H1 (cell line): ENCODE measurements at places on chromosomes 2 and 18. TPM values are rescaled to one million over a fixed set of nuclear protein-coding genes. Genes with fewer than 3 reads are reported as not detected.

DNA sequence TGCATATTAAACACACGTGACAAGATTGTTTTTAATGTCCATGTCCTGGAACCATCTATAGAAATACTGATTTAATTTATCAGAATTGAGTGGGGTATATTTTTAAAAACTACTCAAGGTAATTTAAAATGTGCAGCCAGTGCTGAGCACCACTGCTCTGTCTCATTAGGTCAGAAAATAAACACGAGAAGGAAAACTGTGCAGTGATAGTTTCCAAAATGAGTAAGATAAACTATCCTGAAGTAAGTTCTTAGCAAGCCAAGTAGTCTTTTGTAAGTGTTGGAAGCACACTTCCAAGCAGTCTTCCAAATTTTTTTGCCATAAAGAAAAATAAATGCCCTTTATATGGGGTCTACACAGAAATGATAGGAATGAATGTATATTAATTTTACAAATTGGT is 93.8 kb upstream of the DNAJC10 start:
- DNase-seq = no peak

DNA sequence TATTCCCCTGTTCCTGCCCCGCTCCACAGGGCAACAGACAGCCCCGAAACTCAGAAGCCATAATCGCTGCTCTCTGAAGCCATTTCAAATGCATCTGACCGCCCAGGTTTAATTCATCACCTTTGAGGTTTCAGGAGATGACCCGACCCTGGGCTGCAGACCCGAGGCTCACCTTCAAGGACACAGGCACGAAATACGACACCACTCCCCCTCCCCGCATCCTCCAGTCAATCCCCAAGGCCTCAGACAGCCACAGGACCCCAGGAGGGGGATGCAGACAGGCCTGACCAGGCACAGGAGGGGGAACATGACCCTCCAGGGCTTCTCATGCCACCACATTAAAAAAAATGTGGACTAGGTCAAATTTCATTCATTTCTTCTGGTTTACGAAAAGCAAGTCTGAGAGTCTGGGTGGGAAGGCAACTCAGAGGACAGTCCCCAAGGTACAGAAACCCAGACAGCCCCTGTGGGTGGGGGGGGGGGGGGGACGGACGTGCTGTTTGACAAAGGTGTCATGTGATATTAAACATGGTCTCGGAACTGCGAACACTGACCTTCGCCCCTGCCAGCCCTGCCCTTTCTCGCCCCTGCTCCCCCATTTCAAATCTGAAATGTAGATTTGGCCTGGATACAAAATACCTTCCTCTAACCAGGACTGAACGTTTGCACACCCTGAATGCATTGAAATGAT is 142.9 kb downstream of the BCL11A start:
- DNase-seq = no peak

- DNase-seq = no peak
Observed at GRCh38 chr2:184611361-184612085, 13.2 kb downstream of the ZNF804A start.

DNA sequence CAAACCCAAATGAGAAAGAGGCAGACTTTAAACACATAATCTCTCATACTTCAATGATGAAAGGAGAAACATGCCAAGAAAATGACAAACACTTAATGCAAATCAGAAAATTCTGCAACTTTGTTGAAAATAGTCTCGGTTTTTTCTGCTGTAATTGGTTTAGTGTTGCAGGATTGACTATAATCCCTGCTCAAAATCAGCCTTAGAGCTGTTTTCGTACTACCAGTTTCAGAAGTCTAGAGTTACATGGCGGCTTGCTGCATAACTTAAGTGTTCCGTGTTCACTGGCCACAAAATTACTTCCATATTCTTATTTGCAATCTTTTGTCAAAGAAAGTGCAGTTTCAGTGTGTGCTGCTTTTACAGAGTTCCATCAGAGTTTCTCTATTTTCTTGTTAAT is 48.9 kb upstream of the ITGAV start:
- DNase-seq = no peak

DNA sequence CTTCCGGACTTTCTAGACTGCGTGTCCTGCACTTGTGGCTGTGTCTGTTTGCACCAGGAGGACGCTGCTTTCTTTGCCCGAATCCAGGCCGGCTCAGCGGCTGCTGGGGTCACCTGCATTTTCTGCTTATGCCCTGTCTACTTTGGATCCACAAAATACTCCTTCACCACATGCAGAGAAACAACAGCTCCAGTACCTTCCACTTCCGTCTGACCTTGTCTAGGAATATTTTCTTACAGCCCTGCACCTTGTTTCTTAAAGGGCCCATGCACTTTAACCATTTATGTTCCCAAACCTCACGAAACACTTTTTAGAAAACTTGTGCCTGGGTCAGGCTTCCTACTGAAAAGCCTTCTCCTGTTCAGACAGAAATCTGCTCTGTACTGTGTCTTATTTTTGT is 129.4 kb upstream of the NCK2 start:
- DNase-seq = no peak

GRCh38 chr18:30328839-30329238 is 713.7 kb downstream of the DSC3 start:
- DNase-seq = no peak

- no peak for DNase-seq
Observed at GRCh38 chr2:45616658-45617411, 5.8 kb upstream of the SRBD1 start.

DNA sequence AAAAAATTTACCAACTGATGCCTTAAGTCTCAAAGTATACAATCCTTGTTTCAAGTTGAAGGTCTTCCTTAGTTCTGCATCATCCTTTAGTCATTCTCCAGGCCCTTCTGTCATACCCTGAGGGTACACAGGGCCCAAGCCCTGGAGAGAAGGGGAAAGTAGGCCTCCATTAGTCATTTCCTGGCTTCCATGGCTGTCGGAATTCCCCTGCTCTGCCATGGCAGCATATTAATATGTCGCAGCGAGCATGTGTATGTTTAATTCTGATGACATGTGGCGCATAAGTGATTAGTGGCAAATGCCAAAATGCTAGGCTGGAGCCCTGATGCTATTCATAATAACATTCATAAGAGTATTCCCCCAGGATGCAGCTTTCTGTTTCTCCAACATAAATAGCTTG is 22.1 kb downstream of the GPR39 start:
- DNase-seq = no peak

- no peak for DNase-seq
Observed at GRCh38 chr2:236823041-236823629, 253.5 kb downstream of the ACKR3 start.

DNA sequence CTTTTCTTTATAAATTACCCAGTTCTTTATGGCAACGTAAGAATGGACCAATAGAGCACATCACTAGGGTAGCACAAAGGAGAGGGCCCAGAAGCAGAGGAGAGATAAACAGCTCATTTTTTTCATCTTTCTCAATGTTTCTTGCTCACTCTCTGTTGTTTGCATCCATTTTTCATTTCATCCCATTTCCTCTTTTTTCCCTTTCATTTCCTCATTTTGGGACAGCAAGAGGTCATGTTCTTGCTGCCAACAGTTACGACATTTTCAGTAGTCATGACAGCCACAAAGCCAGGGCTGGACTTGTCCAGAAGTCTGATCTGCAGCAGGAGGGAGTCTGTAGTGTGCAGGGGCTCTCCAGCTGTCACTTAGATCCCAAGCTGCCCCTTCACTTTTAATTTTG is 52.7 kb upstream of the CYP1B1 start:
- DNase-seq = no peak

- DNase-seq = no peak
Observed at GRCh38 chr2:101430156-101430555, 42.9 kb upstream of the CREG2 start.

GRCh38 chr2:189477756-189478155 is 36.5 kb downstream of the WDR75 start:
- no peak for DNase-seq

- no peak for DNase-seq
Observed at GRCh38 chr2:220767591-220768255, 804.4 kb downstream of the EPHA4 start.

GRCh38 chr2:128755695-128756364 is 437.2 kb upstream of the HS6ST1 start:
- no peak for DNase-seq

DNA sequence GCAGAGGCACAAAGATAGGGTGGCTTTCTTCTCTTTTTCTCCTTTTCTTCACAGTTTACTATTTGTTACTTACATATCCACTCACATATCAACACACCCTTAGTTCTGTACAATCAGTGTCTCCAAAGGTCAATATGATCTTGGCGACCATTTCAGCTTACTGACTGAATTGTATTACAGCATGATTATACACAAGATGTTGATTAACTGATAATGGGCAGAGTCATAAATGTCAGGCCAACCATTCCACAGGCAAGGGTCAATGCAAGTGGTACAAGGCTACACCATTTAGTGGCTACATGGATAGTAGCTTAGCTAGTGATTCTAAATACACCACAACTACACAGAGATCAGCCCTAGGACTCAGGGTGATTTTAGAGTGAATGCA is 20.4 kb upstream of the SP3 start:
- DNase-seq = no peak

DNA sequence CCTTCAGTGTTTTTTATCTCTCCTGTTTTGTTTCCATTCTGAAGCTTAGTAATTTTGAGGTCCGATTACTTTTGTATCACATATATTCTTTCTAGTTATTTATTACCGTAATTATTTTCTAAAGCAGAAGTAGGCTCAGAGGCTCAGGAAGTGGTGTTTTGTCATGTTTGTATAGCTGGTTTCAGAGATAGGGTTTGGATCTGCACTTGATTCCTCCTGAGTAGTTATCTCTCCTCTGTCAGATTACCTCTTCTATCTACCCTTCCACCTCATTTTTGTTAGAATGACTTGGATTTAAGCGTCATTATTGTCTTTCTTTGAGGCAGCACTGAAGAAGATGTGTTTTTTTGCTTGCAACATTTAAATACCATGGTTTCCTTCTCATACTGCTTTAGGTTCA is 95.4 kb downstream of the MTA3 start:
- no peak for DNase-seq

- no peak for DNase-seq
Observed at GRCh38 chr2:47504174-47504810, 101.3 kb downstream of the MSH2 start.

GRCh38 chr2:240033330-240033678 is 3.1 kb upstream of the OR6B2 start:
- DNase-seq = no peak

GRCh38 chr2:186755066-186755465 is 61.2 kb downstream of the FAM171B start:
- no peak for DNase-seq

DNA sequence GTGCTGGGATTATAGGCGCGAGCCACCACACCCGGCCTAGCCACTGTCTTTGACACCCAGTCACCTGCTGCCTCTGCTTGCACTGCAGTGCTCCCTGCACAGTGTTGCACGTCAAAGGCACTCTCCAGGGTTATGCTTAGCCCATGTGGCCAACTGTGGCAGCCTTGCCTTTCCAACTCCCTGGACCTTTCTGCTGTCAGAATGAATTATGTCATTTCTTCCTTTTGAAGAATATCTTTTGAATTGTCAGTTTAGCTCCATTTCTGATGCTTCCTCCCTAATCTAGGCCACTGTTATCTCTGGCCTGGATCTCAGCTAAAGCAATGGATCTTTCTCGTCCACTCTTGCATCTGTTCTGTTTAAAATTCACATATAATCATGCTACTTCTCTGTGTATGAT is 29.3 kb upstream of the LRRTM1 start:
- DNase-seq = no peak

- no peak for DNase-seq
Observed at GRCh38 chr2:47043891-47044239, 111.2 kb downstream of the STPG4 start.

GRCh38 chr2:190947711-190948251 is 66.2 kb downstream of the STAT1 start:
- DNase-seq = no peak

DNA sequence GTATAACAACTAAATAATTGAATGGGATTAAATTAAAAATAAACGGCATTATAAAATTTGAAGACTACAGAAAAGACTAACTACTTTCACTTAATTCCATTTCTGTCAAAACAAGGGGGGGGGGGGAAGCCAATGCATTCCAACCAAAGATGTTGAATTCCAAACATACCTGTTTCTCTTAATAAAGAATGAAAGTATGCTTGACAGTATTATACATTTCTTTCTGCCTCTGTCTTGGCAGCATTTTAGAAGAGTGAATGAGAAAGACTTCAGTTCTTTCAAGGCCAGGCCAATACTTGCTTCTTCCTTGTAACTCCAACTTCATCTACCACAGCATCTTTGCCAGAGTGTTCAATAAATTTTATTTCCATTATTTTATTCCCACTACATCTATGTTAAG is 65.9 kb downstream of the PDE11A start:
- no peak for DNase-seq

DNA sequence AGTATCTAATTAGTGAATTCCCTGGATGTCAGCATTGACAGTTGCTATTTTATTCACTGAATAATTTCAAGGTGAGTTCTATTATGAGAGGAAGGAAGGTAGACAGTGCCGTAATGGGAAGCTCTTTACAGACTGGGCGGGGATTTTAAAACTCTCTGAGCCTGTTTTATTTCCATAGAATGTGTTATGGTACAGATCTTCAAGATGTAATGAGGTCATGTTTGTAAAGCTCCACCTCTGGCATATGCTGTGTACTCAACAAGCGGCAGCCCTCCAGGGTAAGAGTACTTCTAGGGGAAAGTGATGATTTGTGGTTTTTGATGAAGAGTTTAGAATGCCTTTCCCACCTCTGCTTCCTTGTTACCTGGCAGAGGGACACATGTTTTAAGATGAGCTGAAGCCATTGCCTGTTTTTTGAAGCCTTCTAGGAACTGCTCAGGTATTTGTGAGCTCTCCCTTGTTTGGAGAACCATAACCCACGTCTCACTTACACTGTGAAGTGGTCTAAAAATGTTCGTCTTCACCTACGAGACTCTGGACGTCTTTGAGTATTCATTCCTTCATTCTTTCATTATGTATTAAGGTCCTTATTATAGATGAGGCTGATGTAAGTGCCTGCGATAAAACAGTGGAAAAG is 251.2 kb downstream of the PTGR3 start:
- DNase-seq = no peak

GRCh38 chr18:13136904-13137669 is 81.5 kb upstream of the LDLRAD4 start:
- no peak for DNase-seq

DNA sequence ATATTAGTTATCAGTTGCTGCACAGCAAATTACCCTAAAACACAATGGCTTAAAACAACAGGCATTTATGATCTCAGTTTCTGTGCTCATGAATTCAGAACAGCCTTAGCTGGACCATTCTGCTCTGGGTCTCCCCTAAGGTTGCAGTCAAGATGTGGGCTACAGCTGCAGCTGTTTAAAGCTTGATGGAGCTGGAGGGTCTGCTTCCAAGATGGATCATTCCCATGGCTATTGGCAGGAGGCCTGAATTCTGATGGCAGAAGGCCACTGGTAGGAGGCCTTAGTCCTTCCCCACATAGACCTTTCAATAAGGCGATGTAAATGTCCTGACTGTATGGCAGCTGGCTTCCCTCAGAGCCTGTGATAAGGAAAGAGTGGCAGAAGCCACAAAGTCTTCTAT is 118.6 kb upstream of the SERPINE2 start:
- peak; percentile 10 for DNase-seq

Gene SIX3
- total RNA-seq = 0.19 and 0.21 TPM in 2 replicates

Gene CRYGD
- 0.98 and 2.9 TPM in 2 replicates for total RNA-seq

Gene DSG1
- total RNA-seq = 0.06 TPM in 1 of 2 replicates, not detected in the other

Gene DCDC2C
- total RNA-seq = not detected in 2 replicates

Gene FAP
- total RNA-seq = not detected in 2 replicates

Gene MATN3
- 9.7 and 9.9 TPM in 2 replicates for total RNA-seq

Gene TUBA3D
- total RNA-seq = 0.21 TPM in 1 of 2 replicates, not detected in the other

Gene IL36RN
- total RNA-seq = not detected in 2 replicates
